Progenitor cell of endocrine pancreas (in vitro differentiated cells): ENCODE measurements at places on chromosomes 12 and 14.

DNA sequence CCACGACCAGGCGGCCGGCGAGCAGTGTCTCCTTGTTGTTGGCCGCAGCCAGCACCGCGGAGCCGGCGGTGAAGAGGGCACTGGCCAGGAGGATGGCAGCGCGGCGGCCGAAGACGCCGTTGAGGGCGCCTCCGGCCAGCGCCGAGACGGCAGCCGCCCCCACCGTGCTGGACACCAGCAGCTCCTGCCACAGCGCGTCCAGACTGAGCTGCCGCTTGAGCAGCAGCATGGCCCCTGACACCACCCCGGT is 691 bp downstream of the SLC2A13 start:
- DNase-seq = no peak

- no peak for DNase-seq
Observed at GRCh38 chr12:12358528-12358927, 1.6 kb downstream of the BORCS5 start.

DNA sequence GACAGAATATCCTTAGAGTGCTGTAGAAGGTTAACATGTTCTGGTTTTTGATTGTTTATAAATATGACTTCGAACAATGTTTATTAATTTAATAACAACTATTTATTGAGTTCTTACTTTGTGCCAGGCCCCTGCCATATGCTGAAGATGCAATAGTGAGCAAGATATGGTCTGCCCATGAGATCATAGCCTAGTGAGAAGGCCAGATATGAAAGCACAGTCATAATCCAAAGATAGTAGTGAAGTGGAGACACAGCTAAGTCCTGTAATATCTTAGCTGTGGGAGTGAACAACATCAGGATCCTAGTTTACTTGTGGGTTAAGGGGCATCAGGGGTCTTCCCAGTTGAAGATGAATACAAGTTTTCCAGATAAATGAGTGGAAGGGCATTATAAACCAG is 189.4 kb upstream of the FBXO33 start:
- no peak for DNase-seq

DNA sequence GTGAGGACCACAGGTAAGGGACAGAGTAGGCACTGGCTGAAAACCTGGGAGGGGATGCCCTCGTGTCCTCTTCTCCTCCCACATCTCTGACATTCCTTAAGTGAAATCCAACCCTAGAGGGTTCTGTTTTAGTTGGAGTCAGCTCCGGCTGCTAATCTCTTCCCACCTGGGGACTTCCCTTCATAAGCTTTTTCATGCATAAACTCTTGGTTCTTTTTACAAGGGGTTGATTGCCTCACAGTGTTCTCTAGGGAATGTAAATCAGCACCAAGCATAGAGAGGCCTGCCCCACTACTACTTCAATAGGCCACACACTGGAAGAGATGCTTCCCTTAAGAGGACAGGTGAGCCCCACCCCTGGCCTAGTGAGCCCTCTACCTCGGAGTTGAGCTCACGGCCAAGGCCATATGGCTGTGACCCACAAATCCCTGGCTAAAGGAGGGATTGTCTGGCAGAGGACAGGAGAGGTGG is 3.2 kb upstream of the SYNDIG1L start:
- DNase-seq = no peak

DNA sequence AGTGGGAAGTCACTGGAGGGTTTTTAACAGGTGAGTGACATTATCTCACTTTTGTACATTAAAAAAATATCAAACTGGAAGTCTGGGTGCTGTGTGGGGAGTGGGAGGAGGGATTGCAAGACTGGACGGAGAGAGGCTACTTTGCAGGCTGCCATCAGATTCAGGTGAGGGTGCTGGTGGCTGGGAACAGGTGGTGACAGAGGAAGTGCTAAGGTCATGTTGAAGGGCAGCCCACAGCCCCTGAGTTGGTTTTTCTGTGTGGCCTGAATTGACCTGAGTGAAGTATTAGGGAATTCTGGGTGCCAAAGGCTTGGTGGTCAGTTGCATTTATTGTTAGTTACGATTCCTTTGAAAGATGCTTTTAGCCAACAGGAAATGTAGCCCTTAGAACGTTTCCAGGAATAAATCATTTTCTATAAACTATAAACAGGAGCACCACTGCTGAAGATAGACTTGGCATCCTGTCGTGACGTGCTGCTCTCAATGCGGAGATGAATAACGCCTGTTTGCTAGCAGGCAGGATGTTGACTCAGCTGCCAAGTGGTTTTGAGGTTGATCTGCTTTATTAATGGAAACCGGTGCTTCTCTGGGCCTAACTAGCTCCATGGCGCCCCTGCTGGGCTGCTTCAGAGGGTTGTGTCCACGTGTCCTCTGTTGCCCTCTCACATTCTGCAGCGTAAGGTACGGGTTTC is 707.5 kb upstream of the TMEM132C start:
- DNase-seq = no peak

DNA sequence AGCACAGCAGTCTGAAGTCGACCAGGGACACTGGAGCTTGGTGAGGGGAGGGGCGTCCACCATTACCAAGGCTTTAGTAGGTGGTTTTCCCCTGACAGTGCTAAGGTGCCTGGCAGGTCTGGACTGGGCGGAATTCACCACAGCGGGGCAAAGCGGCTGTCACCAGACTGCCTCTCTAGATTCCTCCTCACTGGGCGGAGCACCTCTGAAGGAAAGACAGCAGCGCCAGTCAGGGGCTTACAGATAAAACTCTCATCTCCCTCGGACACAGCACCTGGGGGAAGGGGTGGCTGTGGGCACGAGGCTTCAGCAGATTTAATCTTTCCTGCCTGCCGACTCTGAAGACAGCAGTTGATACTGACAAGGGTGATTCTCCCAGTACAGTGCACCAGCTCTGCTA is 39.1 kb downstream of the DDHD1 start:
- DNase-seq = no peak

DNA sequence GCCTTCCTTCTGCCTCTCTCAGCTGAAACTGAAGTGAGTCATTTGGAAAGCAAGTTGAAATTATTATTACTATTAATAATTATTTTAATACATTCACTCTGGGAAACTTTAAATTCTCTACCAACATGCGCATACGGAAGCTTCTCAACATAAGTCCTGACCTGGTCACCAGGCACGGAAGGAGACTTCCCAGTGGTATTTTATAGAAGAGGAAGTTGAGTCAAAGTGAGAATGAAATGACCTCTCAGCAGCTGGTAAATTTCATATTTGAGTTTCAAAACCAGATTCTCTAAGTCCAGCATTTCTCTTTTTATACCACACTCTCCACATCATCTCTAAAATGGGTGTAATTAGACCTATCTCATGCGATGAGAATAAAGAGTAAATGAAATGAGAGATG is 747.4 kb downstream of the VRK1 start:
- no peak for DNase-seq

- no peak for DNase-seq
Observed at GRCh38 chr12:98645572-98646067, 530 bp downstream of the APAF1 start.

GRCh38 chr12:121668750-121669520 is 519 bp downstream of the MORN3 start:
- peak; percentile 59 for DNase-seq

DNA sequence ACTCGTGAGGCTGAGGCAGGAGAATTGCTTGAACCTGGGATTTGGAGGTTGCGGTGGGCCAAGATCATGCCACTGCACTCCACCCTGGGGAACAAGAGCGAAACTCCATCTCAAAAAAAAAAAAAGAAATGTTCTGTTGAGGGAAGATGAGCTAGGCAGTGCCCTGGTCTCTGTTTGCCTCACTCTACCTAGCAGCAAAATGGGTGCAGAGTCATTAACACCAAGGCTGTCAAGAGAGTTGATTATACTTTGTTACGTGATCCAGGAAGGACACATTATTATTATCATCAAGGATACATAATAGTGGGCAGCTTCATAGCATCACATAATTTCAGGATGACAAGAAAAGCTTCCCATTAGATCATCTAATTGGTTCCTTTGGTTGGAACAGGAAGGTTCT is 84.3 kb upstream of the MAP1LC3B2 start:
- DNase-seq = no peak

DNA sequence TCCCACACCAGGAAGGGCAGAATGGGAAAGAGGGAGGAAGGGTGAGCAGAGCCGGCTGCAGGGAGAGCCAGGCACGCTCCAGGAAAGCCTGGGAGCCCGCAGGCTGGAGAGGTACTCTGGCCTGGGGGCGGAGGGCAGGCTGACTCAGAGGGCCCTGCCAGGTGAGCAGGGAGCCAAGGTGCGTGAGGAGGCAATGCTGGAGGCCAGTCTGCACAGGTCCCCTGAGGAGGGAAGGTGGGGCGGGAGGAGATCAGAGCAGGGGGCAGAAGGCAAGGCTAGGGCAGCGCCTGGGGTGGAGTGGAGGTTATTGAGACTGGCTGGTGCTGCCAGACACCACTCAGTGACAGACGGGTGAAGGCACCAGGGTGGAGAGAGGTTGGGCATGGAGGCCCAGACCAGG is 385.0 kb downstream of the BCL11B start:
- DNase-seq = no peak

- DNase-seq = no peak
Observed at GRCh38 chr14:48350971-48351370, 675.6 kb upstream of the MDGA2 start.

GRCh38 chr12:93805736-93806141 is 128.6 kb downstream of the CRADD start:
- no peak for DNase-seq

- no peak for DNase-seq
Observed at GRCh38 chr12:78181544-78182162, 351.0 kb downstream of the NAV3 start.

DNA sequence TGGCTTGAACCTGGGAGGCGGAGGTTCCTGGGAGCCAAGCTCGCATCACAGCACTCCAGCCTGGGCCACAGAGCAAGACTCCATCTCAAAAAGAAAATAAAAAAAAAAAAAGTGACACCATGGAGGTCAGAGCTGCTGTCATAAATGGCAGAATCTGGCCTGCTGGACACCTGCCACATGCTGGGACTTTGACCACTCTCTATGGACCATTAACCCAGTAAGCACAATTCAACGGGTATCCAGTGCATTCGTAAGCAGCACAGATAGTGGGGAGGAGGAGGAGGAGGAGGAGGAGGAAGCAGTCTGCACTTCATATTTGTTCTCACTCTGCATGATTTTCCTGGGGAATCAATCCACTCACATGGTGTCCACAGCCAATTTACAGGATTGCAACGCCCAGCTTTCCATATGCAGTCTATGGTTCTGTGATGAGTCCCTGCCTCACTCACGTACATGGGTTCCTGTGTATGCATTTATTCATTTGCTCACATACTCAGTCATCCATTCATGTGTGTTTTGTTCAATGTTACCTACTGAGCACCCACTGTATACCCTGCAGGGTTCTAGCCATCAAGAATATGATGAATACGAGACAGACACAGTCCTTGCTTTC is 326.8 kb downstream of the GLT1D1 start:
- DNase-seq = no peak

GRCh38 chr12:70540996-70541395 is 96.2 kb downstream of the PTPRB start:
- no peak for DNase-seq

DNA sequence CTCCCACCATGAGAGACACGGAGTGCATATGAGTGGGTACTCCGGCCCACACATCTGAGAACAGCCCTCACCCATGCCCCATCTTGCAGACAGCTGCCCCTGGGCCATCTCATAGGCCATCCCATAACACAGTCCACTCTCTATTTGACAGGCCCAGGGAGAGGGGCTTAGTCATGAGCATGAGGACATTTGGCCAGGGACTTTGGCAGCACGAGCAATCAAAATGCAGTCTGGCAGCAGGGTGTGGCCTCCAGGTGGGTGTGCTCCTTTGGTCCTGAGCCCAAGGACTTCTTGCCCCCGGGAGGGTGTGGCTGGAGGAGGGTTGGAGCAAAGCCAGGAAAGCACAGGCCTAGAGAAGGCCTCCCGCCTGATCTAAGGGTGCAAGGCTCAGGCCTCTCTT is 25.6 kb downstream of the EMP1 start:
- DNase-seq = no peak

DNA sequence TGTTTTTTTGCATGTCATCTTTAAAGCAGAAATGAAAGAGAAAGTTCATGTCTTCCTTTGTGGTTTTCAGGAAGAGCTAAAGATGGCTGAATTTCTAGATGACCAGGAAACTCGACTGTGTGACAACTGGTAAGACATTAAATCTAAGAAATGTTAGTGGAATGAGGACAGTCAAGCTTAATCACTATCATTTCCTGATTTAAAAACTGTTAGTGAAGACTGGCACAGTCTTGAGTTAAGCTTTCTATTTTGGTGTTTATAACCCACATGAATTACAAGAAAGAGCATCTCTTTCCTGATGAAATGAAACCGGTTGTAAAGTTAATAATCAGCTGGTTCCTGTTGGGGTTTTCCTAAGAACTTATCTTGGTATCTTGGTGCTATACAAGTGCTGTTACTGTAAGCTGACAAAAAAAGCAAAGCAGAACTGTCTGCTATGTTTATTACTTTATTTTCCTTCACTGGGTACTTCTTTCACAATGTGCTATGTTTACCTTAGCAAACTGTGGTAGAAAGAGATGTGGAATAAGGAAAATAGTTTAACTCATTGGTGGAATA is 5.2 kb downstream of the TRAFD1 start:
- DNase-seq = no peak

GRCh38 chr12:84508851-84509260 is 403.7 kb downstream of the SLC6A15 start:
- no peak for DNase-seq

- DNase-seq = no peak
Observed at GRCh38 chr14:32826404-32827082, 112.1 kb upstream of the NPAS3 start.

DNA sequence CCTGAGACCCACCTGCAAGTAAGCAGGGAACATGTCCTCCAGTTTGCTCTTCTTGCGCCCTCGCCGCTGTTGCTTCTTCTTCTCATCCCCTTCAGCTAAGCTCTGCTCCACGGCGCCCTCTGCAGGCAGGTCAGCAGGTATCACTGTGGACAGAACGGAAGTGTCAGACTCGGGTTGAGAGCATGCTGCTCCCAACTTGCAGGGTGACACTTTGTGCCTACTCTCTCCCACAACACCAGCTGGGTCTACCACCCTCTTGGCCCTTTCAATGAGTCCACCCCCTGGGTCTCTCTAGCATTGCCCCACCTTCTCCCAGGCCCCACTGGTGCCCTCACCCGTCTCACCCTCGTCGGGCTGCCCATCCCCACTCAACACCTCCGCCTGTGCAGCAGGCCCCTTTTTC is 16.7 kb downstream of the KMT2D start:
- DNase-seq = peak; percentile 55
